C1 segment of cervical spinal cord (tissue), 14 donors: ENCODE measurements at places on chromosomes 6 and 20.
A peak's percentile ranks its signal among the peaks of the same experiment; 100 is the strongest.

DNA sequence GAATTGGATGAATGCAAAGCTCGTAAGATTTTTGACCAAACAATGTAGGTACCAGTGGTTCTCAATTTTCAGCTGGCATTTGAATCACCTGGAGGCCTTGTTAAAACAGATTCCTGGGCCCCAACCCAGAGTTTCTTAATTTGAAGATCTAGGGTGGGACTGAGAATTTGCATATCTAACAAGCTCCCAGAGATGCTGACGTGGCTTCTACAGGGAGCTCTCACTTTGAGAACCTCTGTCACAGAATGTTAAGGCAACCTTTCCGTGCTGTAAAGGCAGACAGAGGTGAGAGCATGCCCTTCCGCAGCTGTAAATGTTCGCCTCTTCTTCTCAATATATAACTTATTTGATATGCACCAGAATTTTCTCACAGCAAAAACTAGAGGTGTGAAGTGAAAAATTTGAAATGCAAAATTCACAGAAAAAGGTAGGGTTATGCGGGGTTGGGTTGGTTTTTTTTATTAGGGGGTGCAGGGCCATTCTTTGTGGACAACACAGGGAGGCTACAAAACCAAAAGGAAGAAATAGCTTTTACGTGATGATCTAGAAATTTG is 69.4 kb downstream of the BMP2 start:
- no peak for DNase-seq

DNA sequence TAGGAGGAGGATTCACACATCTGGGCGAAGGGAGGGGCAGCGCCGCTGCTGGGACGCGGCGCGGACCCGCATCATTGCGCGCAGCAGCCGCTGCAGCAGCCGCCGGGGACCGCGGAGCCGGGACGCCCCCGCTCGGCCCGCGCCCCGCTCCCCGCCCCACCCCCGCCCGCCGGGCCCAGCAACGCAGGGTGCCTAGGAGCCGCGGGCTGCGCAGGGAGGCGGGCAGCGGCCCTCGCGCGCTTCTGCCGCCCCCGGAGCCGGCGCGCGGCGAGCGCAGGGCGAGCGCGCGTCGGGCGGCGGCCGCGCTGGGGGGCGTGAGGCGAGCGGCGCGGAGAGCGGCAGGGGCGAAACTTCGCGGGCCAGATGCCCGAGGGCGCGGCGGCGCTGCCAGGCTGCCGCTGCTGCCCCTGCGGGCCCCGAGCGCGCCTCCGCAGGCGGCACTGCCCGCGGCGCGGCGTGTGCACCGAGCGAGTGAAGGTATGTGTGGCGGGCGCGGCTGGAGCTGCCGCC is at the start of gene NKAIN2:
NKAIN2 (plus strand) TSS at position 362 of the 510 bp plus-strand sequence.
- DNase-seq, result no peak

- no peak for DNase-seq
Observed at GRCh38 chr6:106783640-106784566, 154.5 kb downstream of the QRSL1 start.

DNA sequence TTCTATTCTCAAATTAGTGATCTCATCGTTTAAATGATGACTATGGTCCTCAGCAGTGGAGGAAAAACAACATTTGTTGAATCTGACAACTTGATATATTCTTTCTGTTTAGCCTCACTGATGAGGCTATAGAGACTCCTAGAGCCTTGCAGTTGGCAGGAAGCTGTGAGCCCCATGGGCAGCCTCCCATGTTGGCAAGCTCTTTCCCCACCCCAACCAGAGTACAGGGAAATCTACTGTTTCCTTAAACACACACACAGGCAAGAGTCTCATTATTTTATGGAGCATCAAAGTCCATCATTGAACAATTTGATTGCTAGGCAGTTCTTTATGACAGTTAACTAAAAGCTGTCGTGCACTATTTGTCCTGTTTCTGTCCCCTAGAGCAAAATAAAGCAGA is 498.2 kb upstream of the CITED2 start:
- no peak for DNase-seq

DNA sequence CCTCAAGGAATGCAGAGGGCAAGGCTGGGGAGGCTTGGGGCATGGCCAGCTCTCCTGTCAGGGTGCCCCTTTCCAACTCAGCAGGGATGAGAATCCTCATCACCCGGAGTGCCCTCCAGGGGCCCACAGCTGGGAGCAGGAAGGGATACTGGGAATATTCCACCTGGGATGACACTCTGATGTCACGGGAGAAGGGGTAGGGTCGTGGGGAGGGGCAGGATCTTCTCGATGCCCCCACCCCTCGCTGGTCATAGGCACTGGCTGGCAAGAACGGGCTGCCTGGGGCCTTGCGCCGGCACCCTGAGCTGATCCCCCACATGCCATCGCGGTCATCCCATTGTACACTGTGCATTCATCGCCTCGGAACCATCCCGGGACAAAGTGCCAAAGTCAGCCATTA is 10.6 kb upstream of the NXT1 start:
- DNase-seq, result no peak

DNA sequence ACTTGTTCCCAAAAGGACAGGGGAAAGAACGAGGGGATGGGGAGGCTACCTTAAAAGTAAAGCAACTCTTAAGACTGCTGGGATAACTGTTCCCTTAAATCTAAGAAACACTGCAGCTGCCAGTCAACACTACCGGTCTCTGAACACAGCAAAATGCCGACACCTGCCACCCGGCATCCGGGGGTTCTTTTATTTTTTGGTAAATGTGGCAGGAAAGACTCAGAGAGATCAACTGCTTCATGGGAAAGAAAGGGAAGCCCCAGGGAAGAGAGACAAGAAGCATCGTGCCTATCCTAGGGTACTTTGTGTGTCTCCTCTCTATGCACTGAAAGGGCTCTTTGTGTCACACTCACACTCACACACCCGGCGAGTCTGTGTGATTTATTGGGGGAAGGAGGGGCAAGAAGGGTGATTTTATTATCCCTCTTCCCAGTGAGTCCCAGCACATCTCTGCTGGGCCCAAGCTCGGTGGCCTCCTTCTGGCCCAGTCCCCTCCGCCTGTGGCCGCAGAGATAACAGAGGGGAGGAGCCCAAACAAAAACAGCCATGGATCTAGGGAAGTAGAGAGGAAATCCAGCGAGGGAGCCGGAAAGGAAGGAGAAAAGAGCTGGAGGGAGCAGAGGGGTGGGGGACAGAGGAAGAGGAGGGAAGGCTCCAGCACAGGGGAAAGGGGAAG is 1.4 kb downstream of the FYN start:
- peak; percentile 51 for DNase-seq

DNA sequence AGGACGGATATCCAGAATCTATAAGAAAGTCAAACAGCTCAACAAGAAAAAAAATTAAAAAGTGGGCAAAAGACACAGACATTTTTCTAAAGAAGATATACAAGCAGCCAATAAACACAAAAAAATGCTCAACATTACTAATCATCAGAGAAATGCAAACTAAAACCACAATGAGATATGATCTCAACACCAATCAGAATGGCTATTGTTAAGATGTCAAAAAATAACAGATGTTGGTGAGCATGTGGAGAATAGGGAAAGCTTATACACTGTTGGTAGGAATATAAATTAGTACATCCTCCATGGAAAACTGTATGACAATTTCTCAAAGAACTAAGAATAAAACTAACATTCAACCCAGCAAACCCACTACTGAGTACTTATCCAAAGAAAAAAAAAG is 23.3 kb upstream of the OSTM1 start:
- no peak for DNase-seq

DNA sequence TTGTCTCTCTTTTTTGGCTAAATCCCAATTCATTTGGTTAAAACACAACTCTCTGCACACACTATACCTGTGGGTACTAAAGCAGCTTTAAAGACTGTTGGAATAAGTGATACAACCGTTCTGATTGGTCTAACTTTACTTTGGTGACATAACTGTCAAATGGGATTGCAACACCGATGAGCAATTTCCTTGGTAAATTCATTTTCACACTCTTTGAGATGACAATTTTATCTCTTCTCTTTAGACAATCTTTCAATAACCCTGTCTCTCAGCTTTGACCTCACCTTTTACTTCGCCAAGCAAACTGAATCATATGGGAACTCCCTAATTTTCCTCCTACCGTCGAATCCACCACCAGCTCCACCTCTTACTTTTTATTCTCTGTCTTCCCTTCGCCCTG is 60.8 kb downstream of the ECT2L start:
- DNase-seq, result no peak

DNA sequence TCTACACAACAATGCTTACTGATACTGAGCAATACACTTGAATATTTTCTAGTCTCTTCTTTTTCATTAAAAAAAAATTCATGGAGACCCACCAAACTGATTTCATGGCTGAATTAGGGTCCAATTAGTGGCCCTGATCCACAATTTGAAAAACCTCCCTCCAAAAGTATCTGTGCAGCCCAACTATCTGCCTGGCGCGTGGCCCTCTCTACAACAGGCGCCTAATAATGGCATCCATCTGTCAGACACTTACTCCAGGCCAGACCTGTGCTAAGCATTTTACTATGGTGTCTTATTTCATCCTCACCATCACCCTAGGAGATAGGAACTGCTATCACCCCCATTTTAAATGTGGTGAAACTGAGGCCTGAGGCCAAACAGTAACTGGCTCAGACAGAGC is 14.0 kb downstream of the TFEB start:
- no peak for DNase-seq

DNA sequence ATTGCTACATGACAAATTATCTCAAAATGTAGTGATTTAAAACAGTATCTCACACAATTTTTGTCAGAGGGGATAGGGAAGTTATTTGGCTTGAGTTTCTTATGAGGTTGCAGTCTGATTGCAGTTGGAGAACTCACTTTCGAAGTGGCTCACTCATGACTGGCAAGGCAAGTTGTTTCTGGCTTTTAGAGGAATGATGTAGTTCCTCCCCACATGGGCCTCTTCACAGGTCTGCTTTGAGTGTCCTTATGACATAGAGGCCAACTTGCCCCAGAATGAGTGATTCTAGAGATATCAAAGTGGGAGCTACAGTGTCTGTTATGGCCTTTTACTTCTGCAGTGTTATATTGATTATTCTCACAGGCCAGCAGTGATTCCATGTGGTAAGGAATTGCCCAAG is 6.1 kb downstream of the DOP1A start:
- DNase-seq, result no peak

GRCh38 chr6:144762469-144762868 is 477.3 kb downstream of the UTRN start:
- no peak for DNase-seq

DNA sequence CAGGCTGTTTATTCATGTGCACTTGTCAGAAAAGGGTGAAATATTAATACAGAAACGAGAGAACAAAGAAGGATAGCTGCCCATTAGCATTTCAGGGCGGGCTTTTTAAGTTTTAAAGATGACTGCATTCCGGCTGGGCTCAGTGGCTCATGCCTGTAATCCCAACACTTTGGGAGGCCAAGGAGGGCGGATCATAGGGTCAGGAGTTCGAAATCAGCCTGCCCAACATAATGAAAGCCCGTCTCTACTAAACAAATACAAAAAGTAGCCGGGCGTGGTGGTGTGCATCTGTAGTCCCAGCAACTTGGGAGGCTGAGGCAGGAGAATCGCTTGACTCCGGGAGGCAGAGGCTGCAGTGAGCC is 130.5 kb downstream of the HFE start:
- DNase-seq, result peak; percentile 44

DNA sequence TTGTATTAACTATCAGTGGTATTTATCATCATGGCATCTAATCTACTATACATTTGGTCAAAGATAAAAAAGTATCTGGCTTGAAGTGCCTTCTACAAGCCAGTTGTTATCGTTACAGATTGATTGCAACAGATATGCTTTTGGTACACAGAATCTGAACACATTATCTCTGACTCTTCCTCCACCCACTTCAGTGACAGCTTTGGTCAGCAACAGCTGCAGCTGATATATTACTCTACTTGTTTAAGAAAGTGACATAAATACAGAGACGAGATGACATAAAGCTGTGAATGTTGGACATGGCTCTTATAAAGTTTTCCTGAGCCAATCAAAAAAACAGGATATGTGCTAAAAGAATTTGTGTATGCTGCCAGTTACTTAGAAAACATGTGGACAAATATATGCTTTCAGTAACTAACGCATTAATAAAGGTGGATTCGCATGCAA is 77.6 kb downstream of the HIVEP2 start:
- DNase-seq, result no peak

- peak; percentile 13 for DNase-seq
Observed at GRCh38 chr6:34580707-34581560, 24.8 kb upstream of the SPDEF start.

GRCh38 chr6:41984623-41985022 is 43.0 kb upstream of the CCND3 start:
- DNase-seq, result no peak

- no peak for DNase-seq
Observed at GRCh38 chr6:63683071-63683603, 47.5 kb downstream of the PHF3 start.

- no peak for DNase-seq
Observed at GRCh38 chr6:6931071-6932025, 176.4 kb upstream of the RREB1 start.

GRCh38 chr20:49712996-49713752 is 504 bp downstream of the B4GALT5 start:
- no peak for DNase-seq

DNA sequence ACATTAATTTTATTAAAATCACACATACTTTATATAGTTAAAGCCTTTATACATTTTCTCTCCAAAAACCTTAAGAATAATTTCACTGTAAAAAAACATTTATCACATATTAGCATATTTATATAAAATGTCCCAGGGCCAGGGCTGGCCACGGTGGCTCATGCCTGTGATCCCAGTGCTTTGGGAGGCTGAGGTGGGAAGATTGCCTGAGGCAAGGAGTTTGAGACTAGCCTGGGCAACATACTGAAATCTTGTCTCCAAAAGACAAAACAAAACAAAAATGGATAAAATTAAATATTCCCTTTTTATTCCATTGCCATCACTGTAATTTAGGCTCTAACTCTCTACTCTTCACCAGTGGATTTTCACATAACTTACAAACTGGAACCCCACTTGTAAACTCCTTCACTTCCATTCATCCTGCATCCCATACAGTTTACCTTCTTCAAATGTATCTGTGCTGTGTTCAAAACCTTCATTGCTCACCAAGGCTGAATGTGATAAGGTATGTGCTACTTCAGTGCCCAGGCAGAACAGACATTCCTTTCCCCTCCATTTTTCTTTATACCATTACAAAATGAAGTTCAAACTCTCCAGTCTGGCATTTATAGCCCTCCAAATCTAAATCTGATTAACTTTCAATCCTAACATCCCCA is 42.9 kb upstream of the PIM1 start:
- DNase-seq, result no peak

GRCh38 chr6:138600726-138601125 is 101.4 kb upstream of the NHSL1 start:
- DNase-seq, result no peak
